ENCODE measurements at places on chromosomes 16 and 17.

DNA sequence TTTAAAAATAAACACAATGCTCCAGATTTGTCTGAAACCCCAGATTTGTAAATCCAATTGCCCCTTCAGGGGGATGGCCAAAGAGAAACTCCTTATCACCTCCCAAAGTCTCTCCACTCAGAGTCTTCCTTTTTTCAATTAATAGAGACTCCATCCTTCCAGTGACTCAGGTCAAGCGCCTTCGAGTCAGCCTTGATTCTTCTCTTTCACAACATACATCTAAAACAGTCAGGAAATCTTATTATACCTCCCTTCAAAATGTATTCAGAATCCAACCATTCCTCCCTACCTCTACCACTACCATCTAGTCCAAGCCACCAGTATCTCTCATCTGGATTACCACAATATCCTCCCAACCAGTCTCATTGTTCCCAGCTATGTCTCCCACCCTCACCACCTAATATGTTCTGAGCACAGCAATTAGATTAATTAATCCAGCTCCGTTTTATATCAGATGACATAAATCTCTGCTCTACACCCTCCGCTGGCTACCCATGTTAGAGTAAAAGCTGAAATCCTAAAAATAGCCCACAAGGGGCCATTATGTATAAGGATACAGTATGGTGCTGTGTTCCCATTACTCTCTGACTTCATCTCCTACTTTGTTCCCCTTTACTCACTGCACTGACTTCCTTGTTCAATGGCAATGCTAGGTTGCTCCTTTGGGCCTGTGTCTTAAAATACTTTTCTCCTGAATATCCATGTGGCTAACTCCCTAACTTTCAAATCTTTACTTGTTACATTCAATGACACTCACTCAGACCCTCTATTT, 11.8 kb downstream of the SIAH1 start:
- H3K27me3 ChIP-seq = no peaks in the 10 kb centered on the region
- H3K4me1 ChIP-seq = peaks cover 16% of the 10 kb centered on the region
- H3K27ac ChIP-seq = no peak overlapping the region
- H3K4me3 ChIP-seq = no peak overlapping the region
- no peaks in the 10 kb centered on the region for H3K36me3 ChIP-seq

GRCh38 chr17:50482516-50482915, 3.9 kb downstream of the RSAD1 start:
- H3K36me3 ChIP-seq = peaks cover 52% of the 10 kb centered on the region
- H3K4me3 ChIP-seq = no peak overlapping the region
- H3K27me3 ChIP-seq = no peaks in the 10 kb centered on the region
- DNase-seq = peak; percentile 47
- peaks cover 23% of the 10 kb centered on the region for H3K4me1 ChIP-seq
- no peak overlapping the region for H3K27ac ChIP-seq

DNA sequence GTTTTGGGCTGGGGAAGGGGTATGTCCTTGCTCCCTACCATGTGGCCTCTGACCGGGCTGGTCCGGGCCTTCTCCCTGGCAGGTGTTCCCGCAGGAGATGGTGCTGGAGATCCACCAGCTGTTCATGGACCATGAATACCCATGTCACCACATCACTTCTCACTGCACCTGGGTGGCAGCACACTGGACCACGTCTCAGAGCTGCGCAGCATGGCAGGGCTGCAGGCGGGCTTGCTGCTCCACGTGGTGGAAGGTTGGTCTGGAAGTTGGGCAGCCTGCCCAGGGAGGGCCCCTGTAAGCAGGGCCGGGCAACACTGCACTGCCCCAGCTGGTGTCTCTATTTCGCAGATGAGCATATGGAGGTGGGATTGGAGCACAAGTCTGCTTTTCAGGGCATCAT, 169.5 kb upstream of the ZNF267 start:
- peaks cover 60% of the 10 kb centered on the region for H3K36me3 ChIP-seq
- no peak for DNase-seq
- peaks cover 16% of the 10 kb centered on the region for H3K4me1 ChIP-seq

GRCh38 chr17:59671386-59671785, 35.8 kb downstream of the PTRH2 start:
- peaks cover 80% of the 10 kb centered on the region for H3K4me1 ChIP-seq
- peaks cover 25% of the 10 kb centered on the region for H3K36me3 ChIP-seq
- peak overlapping the region; percentile 89 for H3K27ac ChIP-seq
- DNase-seq = no peak
- H3K4me3 ChIP-seq = peak overlapping the region; percentile 1

- peaks cover 7% of the 10 kb centered on the region for H3K27me3 ChIP-seq
- no peaks in the 10 kb centered on the region for H3K4me1 ChIP-seq
- H3K36me3 ChIP-seq = no peaks in the 10 kb centered on the region
- DNase-seq = no peak
These were observed 9.5 kb upstream of the HES7 start for GRCh38 chr17:8133399-8133798.

- H3K4me3 ChIP-seq = no peak overlapping the region
- no peak overlapping the region for H3K27ac ChIP-seq
- H3K36me3 ChIP-seq = peaks cover 45% of the 10 kb centered on the region
These were observed 23.9 kb downstream of the SLC39A11 start for GRCh38 chr17:73068322-73069153.

DNA sequence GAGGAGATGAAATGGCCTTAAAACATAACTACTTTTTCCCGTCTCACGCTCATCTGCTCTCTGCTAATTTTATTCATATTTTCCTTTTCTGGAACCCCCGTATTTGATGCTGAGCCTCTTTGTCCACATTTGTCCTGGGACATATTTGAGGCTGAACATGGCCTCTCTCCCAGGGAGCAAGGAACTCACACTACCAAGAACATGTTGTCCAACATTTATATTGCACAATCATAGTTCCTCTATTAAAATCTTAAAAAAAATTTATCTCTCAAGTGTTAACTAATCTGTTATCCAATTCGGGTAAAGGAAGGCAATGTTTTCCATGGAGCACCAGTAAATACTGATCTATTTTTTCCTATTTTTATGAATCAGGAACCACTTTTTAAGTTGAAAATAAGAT, 60.2 kb downstream of the CMC2 start:
- no peak for DNase-seq
- H3K4me1 ChIP-seq = no peaks in the 10 kb centered on the region
- H3K27me3 ChIP-seq = peaks cover 9% of the 10 kb centered on the region
- no peak overlapping the region for H3K27ac ChIP-seq
- no peak overlapping the region for H3K4me3 ChIP-seq

GRCh38 chr17:64418506-64419339, 28.1 kb upstream of the PECAM1 start:
- H3K27ac ChIP-seq = peak overlapping the region; percentile 28
- no peaks in the 10 kb centered on the region for H3K27me3 ChIP-seq
- H3K4me1 ChIP-seq = peaks cover 2% of the 10 kb centered on the region
- no peaks in the 10 kb centered on the region for H3K36me3 ChIP-seq

- peaks cover 65% of the 10 kb centered on the region for H3K4me1 ChIP-seq
- no peaks in the 10 kb centered on the region for H3K27me3 ChIP-seq
- H3K4me3 ChIP-seq = peak overlapping the region; percentile 86
- peak overlapping the region; percentile 95 for H3K27ac ChIP-seq
- H3K36me3 ChIP-seq = peaks cover 55% of the 10 kb centered on the region
These were observed 742 bp downstream of the PFN1 start for GRCh38 chr17:4947411-4948165.

GRCh38 chr16:84992717-84993075, 18.6 kb downstream of the ZDHHC7 start:
- no peak overlapping the region for H3K4me3 ChIP-seq
- no peaks in the 10 kb centered on the region for H3K27me3 ChIP-seq
- H3K4me1 ChIP-seq = peaks cover 23% of the 10 kb centered on the region
- no peak for DNase-seq

GRCh38 chr16:67230809-67231660, 4.1 kb downstream of the TMEM208 start:
- H3K4me1 ChIP-seq = peaks cover 26% of the 10 kb centered on the region
- no peaks in the 10 kb centered on the region for H3K27me3 ChIP-seq
- no peak for DNase-seq
- H3K36me3 ChIP-seq = peaks cover 48% of the 10 kb centered on the region

GRCh38 chr16:88274847-88275246, 107.9 kb upstream of the ZNF469 start:
- peaks cover 17% of the 10 kb centered on the region for H3K27me3 ChIP-seq
- no peak for DNase-seq
- no peaks in the 10 kb centered on the region for H3K36me3 ChIP-seq
- no peak overlapping the region for H3K27ac ChIP-seq
- no peak overlapping the region for H3K4me3 ChIP-seq

DNA sequence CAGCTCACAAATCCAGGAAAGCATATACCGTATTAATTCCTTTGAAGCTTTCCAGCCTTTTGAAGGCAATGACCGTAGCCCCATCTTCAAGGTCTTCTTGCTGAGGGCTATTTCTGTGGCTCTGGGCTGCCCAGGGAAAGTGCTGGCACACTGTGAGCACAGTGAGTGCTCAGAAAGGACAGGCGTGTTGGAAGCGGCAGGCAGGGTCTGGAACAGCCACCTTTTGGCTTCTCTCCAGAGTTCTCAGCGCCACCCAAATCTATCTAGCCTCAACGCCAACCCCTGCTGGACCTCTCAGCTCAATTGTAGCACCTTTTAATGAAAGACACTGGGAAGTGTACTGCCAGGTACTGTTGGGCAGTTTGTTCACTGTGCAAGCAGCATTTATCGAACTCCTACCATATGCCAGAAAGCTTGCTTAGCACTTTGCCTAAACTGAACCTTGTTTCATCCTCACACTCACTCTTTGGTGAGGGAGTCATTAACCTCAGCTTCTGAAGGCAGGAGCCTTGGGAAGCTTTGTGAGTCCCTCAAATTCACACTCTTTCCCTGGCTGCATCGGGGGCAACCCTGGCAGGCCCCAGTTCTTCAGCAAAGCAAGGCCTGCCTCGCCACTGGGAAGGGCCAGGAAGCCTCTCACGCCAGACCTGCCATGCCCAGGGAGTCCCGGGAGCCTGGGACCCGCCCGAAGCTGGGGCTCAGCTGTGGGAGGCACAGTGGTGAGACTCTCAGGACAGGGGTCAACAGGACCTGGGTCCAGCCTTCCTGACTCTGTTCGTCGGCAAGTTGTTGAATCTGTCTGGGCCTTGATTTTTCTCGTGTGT, 13.5 kb upstream of the CIBAR2 start:
- H3K4me1 ChIP-seq = peaks cover 5% of the 10 kb centered on the region
- H3K27me3 ChIP-seq = peaks cover 4% of the 10 kb centered on the region
- no peak for DNase-seq
- H3K27ac ChIP-seq = no peak overlapping the region
- no peaks in the 10 kb centered on the region for H3K36me3 ChIP-seq
- no peak overlapping the region for H3K4me3 ChIP-seq

- H3K4me3 ChIP-seq = no peak overlapping the region
- H3K27ac ChIP-seq = peak overlapping the region; percentile 83
- peaks cover 14% of the 10 kb centered on the region for H3K36me3 ChIP-seq
- no peak for DNase-seq
- peaks cover 37% of the 10 kb centered on the region for H3K4me1 ChIP-seq
These were observed 1.3 kb upstream of the CAMKK1 start for GRCh38 chr17:3894188-3894587.

DNA sequence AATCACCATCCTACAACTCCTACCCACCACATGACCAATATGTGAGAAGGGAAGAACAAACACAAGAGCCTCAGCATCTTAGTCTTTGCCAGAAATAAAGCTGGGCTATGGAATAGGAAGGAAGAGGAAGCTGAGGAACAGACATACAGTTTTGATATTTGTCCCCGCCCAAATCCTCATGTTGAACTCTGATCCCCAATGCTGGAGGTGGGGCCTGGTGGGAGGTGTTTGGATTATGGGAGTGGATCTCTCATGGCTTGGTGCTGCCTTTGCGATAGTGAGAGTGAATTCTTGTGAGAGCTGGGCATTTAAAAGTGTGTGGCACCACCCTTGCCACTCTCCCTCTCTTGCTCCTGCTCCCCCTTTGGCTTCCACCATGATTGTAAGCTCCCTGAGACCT, 52.4 kb upstream of the NLK start:
- no peaks in the 10 kb centered on the region for H3K36me3 ChIP-seq
- no peak overlapping the region for H3K4me3 ChIP-seq
- H3K27ac ChIP-seq = no peak overlapping the region
- peaks cover 20% of the 10 kb centered on the region for H3K27me3 ChIP-seq
- DNase-seq = no peak

- H3K36me3 ChIP-seq = peaks cover 3% of the 10 kb centered on the region
- H3K4me1 ChIP-seq = peaks cover 17% of the 10 kb centered on the region
- no peak overlapping the region for H3K27ac ChIP-seq
- no peak overlapping the region for H3K4me3 ChIP-seq
These were observed 5.0 kb downstream of the CENPX start for GRCh38 chr17:82017612-82018151.

DNA sequence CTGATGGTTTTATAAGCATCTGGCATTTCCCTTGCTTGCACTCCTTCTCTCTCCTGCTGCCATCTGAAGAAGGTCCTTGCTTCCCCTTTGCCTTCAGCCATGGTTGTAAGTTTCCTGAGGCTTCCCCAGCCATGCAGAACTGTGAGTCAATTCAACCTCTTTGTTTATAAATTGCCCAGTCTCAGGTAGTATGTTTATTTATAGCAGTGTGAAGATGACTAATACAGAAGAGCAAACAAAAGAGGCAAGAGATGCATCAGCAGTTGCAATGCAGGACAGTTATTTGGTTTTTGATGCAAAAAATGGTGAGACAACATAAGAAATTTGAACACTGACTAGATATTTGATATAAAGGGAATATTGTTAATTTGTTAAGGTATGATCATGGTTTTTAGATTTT, 16.8 kb downstream of the TMEM100 start:
- no peak overlapping the region for H3K27ac ChIP-seq
- H3K4me1 ChIP-seq = no peaks in the 10 kb centered on the region
- peaks cover 31% of the 10 kb centered on the region for H3K27me3 ChIP-seq
- no peaks in the 10 kb centered on the region for H3K36me3 ChIP-seq
- peak; percentile 4 for DNase-seq
- no peak overlapping the region for H3K4me3 ChIP-seq

GRCh38 chr17:73998653-73999645, 204.5 kb upstream of the RPL38 start:
- peaks cover 2% of the 10 kb centered on the region for H3K4me1 ChIP-seq
- H3K36me3 ChIP-seq = no peaks in the 10 kb centered on the region
- no peak overlapping the region for H3K27ac ChIP-seq
- H3K27me3 ChIP-seq = peaks cover 11% of the 10 kb centered on the region
- H3K4me3 ChIP-seq = no peak overlapping the region

DNA sequence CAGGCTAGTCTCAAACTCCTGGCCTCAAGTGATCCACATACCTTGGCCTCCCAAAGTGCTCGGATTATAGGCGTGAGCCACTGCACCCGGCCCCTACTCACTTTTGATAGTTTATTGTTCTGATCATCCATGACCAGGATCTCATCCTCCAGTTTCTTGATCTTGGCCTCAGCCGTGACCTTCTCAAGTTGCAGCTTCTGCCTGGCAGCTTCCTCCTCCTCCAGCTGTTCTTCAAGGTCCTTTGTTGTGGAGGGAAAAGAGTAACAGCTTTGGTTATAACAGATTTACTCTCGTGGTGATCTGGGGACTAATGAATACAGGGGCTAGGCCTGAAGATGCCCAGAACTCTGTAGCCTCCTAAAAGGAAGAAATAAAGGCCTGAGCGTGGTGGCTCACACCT, 89.9 kb downstream of the NDE1 start:
- H3K4me3 ChIP-seq = no peak overlapping the region
- DNase-seq = no peak
- H3K4me1 ChIP-seq = peaks cover 2% of the 10 kb centered on the region
- H3K36me3 ChIP-seq = peaks cover 31% of the 10 kb centered on the region
- H3K27ac ChIP-seq = no peak overlapping the region

GRCh38 chr17:1793447-1793806, 31.6 kb downstream of the SERPINF1 start:
- DNase-seq = no peak
- H3K36me3 ChIP-seq = peaks cover 5% of the 10 kb centered on the region
- H3K27ac ChIP-seq = peak overlapping the region; percentile 20
- H3K4me3 ChIP-seq = no peak overlapping the region
- peaks cover 7% of the 10 kb centered on the region for H3K4me1 ChIP-seq

- peaks cover 23% of the 10 kb centered on the region for H3K36me3 ChIP-seq
- no peak for DNase-seq
- H3K27me3 ChIP-seq = no peaks in the 10 kb centered on the region
- no peak overlapping the region for H3K27ac ChIP-seq
- no peak overlapping the region for H3K4me3 ChIP-seq
These were observed 38.7 kb downstream of the ESRP2 start for GRCh38 chr16:68197250-68197649.

All from stimulated activated naive B cell treated with anti-CD40 and anti-IgM and Interleukin-4, amounts not matched to agents 10 μg/mL and 1 μg/mL and 100 μg/mL, for 72 hours (primary cell).